Fibroblast of skin of left biceps (primary cell): ENCODE measurements at places on chromosomes 12 and 14.

DNA sequence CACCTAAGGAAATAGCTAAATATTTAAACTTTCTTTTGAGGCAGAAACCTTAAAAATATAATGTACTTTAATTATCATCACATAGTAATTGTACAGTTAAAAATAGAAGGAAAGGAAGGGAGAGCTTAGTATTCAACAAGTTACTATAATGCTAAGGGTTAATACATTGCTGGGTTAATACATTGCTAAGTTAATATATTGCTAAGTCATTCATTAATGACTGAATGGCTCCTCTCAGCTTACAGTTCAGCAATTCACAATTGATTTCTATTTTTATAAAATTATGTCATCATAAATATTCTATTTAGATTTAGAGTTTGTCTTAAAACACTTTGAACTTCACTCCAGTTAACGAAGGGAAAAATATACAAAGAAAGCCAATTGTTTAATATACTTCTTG is 207.9 kb downstream of the BMP4 start:
- DNase-seq, result no peak

DNA sequence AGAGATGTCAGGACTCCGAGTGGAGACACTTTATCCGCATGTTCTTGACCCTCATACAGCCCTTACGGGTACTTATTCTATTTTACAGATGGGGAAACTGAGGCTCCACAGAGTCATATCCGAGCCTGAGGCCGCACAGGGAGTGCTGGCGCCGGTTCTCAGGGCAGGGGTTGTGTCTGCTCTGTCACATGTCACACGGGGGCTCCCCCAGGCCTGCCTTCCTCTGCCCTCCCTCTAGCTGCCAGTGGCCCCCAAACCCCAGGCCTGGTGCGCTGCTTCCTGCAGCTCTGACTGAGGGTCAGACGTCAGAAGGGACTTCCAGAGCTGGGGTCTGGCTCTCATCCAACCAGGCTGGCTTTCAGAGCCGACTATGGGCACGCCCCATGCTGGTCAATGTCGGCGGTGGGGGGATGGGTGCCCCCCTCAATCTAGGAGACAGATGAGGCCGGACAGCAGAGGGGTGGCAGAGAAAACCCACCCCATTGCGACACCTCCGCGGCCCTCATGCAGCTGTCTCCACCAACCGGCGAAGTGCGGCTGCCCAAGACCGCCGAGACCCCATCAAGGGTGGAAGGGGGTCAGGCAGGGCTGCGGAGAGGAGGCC is 811 bp upstream of the INF2 start:
- DNase-seq, result no peak

GRCh38 chr14:81246461-81247270 is 25.9 kb upstream of the GTF2A1 start:
- DNase-seq, result no peak

DNA sequence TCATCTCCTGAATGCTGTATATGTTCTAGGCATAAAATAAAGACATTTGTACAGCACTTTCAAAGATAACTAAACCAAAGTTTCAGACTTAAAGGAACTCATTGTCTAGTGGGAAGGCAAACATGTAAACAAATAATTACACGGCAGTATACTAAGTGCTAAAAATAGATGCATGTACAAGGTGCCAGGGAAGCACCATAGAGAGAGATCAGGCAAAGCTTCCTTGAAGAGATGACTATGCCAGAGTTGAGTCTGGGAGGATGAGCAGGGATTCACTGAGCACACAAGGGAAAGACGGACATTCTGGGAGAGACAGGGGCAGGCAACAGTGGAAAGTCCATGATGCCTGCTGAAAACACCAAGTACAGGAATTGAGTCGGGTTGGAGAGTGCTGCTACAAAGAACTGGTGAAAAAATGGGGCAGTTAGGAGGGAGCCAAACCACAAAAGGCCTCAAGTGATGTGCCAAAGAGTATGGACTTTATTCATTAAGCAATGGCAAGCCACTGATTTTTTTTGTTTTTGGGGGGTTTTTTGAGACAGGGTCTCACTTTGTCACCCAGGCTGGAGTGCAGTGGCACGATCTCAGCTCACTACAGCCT is 26.8 kb downstream of the ANKS1B start:
- no peak for DNase-seq

DNA sequence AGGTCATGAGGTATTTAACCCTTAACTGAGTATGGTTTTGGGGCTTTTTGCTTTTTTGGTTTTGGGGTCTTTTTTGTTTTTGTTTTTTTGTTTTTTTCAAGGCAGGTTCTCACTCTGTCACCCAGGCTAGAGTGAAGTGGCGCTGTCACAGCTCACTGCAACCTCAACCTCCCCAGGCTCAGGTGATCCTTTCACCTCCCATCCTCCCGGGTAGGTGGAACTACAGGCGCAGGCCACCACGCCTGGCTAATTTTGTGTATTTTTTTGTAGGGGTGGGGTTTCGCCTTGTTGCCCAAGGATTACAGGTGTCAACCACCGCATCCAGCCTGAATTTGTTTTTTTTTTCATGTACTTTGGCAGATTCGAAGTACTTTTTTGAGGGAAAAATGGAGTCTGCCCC is 19.9 kb downstream of the RAP1B start:
- DNase-seq, result no peak

DNA sequence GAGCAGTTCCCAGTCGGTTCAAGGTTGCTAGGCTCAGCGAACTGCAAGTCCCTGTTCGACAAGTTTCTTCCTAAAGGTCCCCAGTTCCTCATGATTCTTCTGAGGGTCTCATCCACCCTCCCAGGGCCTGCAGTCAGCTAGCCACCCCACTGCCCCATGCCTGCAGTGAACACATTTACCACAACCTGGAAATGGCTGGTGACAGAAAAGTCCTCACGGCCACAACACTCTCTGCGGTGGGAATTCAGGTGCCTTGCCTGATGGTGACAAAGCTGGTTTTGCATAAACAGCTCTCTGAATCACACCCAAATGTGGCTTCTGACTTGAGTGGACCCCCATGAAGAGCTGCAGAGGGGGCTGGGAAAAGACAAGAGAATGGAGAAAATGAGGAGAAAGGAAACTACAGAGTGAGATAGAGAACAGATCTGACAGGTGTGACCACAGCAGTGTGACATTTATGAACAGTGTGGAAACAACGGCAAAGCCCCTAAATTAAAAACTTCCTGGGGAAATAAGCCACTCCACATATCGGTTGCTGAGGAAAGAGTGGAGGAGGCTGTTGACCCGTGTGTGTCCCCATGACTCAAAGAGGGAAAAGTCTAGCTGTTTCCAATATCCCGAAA is 1.3 kb upstream of the CD27 start:
- no peak for DNase-seq

GRCh38 chr14:24058260-24058950 is 6.6 kb downstream of the CARMIL3 start:
- DNase-seq, result peak; percentile 36

DNA sequence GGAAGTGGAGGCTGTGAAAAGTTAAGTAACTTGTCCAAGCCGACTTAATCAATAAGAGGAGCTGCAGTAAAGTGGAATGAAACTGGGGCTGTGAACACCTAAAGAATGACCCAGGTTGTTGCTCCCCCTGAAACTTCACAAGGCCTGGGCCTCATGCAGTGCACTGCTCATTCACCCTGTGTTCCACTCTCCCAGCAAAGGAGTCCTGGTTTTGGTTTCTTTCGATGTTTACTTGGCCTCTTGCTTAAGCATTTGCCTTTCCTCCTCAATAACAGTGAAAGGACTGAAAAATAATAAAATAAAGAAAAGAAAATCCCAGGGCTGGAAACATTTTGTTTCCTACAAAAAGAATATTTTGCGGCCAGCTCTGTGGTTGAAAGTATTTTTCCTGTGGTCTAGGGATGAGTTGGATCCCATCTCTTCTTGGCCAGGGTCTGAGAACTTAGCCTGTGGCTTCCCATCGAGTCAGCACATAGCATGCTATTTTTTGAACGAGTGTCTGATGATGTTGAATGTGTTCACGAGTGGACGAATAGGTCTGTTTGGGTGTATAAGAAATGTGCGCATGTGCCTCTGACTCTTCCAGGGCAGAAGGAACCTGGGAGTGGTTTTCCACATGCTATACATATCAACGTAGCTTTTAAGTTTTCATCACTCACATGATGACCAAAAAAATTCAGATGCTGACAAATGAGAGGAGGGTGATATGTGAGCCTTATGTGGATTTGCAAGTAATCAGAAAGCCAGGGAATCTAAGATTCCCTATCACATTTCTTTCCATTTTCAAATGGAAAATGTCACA is 349.8 kb downstream of the ZFP36L1 start:
- DNase-seq, result peak; percentile 92

GRCh38 chr12:9148926-9149325 is 33.2 kb upstream of the A2M start:
- no peak for DNase-seq

GRCh38 chr14:68890173-68890931 is 88.8 kb downstream of the ACTN1 start:
- DNase-seq, result no peak

DNA sequence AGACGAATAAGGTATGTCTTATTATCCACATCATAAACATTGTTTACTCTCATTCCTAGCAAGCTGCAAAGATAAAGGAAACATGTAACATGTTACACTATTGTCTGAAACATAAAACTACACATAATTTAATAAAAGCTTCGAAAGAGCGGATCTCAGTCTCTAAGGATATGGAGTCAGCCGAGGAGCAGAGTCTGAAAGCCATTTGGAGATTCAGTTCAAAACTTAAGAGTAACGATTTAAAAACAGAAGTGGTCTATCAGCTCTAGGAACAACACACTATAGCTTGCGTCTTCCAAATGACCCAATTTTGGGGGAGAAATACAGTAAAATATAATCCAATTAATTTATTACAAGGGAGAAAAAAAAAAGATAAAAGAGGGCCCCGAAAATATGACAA is 775 bp downstream of the NEMF start:
- no peak for DNase-seq

DNA sequence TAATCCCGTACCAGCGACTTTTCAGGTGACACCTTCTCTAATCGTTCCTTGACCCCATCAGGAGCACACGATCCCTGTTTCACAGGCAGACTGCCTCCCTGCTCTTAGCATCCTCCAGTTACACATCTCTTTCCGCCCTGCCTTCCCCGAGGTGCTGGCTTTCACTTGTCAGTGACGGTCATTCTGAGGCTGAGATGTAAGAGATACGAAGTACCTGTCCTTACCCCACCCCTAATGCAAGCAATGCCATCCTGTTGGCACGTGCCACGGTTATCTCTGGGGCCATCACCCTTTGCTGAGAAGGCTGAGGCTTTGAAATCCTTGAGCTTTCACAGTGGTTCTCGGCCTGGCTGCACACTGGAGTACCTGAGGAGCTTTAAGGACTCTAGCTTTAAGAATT is 24.4 kb downstream of the B4GALNT3 start:
- no peak for DNase-seq

DNA sequence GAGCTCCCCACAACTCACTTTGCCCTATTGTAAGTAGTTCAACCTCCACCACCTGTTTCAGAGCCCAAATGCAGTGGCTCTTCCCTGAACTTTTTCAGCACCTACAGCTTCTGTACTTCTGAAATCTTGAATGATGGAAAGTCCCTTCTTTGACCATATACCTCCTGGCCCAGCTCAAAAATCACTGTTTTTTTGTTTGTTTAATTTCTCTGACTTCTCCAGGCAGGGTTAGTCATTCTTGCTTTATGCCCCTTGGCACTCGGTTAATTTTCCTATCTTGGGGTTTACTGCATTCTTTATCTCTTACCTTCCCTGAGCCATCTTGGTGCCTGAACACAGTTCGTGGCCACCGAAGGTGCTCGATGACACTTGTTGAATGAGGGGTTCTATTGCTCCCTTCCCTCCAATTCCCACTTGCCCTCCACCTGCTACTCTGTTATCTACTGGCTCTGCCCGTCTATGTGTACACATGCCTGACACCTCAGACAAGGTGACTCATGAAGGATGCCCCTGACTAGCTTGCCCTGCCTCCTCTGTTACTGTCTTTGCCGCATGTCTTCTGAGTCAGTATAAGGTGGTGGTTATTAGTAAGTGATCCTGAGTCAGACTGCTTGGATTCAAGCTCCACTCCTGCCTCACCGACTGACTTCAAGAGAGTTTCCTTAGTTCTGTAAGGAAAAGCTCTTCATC is 4.4 kb downstream of the AMHR2 start:
- DNase-seq, result peak; percentile 32

DNA sequence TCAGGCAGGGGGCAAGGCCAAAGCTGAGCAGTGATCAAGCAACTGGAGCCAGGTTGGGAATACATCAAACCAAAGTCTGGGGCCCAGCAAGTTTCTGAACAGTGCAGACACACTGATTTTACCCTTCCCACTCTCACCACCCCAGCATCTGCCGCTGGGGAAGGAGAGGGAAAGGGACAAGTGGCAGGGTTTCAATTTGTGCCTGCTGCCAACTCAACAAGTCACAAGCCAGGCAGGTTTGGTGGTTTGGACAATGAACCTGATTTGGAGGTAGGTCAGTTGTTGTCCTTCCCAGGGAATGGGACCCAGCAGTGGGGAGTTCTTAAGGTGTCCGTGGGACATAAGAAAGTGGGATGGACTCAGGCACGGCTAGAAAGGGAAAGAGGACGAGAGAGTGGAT is 151.9 kb upstream of the NOS1 start:
- no peak for DNase-seq

DNA sequence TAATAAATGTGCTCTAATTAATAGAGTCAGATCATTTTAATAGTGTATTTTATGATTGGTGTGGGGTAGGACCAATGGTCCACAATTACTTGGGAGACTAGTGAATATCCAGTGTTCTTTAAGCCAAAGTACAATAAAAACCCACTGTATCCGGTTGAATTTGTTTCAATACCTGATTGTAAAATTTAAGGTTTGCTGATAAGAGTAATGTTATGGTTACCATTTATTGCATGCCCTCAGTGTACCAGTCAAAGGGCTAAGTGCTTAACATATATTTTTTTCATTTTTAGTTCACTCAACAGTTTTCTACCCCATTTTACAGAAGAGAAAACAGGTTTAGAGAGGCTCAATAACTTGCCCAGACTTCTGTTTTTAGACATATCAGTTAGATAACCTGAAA is 97.9 kb upstream of the ATF1 start:
- no peak for DNase-seq

DNA sequence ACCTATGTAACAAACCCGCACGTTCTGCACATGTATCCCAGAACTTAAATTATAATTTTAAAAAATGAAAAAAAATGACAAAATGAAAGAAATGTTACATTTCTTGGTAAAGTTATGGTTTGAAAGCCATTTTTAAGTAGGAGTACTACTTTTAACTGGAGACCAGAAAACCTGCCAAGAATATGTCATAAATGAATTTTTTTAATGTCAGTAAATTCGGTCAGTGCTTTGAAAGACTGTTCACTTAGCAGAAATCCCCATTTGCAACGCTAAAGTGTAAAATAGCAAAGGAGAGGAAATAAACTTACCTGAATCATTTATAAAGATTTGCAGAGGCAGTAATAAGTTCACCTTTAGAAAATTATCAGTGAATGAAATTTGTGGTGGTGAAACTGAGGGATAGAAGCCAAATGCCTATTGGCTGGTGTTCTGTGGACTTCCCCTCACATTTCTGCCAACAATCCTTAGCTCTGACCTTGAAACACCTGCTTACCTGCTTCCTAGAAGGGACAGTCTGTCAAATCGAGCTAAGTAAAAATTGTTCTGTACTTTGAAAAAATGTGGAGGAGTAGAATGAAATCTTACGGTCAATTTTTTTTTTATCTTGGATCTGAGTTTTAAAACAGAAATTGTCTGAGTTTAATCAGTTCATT is 714.2 kb downstream of the SLC6A15 start:
- no peak for DNase-seq

GRCh38 chr12:93593843-93594242 is 21.4 kb downstream of the SOCS2 start:
- no peak for DNase-seq

- DNase-seq, result peak; percentile 25
These were observed 414.8 kb downstream of the SLC6A15 start for GRCh38 chr12:84497819-84498218.
